ENCODE measurements at places on chromosomes 12 and 14.

DNA sequence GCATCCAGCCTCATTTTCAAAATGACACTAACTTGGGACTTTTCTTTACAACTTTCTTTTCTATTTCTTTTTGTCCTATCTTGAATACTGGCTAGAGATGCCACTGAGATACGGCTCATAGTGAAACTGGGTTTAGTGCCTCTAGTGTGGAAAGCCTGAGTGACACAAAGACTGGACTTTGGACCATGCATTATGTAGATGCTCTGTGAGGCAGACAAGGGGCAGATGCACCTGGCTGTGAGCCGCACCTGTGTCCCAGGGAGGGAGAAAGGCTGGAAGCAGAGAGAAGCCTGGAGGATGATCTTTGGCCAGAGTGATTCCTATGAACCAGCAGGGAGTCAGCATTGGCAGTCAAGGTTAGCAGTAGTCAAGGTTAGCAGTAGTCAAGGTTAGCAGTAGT is 852.3 kb upstream of the TMEM132C start:
- DNase-seq, result no peak

GRCh38 chr12:122403831-122404230 is 18.6 kb downstream of the CLIP1 start:
- no peak for DNase-seq

GRCh38 chr12:1587927-1588574 is 6.3 kb downstream of the FBXL14 start:
- peak; percentile 7 for DNase-seq

DNA sequence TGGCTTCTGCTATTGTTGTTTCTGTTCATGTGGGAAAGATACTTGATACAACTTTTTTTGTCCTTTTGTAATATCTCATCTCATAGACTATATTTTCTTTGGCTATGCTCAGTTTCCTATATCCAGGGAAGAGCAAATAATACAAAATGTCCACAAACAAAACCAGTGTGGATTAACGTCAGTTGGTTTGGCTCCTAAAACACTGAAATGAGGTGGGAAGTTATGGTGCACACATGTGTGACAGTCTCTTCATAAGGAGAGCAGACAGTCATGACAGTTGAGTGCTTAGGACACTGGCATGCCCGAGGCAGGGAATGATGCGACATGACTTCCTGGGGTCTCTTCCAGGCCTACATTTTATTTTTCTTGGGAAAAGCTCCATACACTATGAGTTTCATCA is 27.5 kb downstream of the RHOJ start:
- DNase-seq, result no peak

DNA sequence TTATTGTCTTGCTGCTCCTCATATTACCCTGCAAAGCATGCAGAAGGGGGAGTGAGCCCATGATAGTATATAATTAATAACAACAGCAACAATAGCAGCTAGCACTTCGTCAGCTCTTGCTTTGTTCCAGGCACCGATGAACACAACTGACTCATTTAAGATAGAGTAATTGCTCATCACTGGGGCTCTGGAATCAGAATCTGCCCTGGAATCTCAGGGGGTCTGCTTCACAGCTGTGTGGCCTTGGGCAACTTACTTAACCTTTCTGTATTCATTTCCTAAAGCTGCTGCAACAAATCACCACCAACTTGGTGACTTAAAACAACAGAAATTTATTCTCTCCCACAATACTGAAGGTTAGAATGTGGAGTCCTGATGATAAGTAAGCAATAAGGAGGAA is 55.0 kb upstream of the PSMC1 start:
- no peak for DNase-seq

DNA sequence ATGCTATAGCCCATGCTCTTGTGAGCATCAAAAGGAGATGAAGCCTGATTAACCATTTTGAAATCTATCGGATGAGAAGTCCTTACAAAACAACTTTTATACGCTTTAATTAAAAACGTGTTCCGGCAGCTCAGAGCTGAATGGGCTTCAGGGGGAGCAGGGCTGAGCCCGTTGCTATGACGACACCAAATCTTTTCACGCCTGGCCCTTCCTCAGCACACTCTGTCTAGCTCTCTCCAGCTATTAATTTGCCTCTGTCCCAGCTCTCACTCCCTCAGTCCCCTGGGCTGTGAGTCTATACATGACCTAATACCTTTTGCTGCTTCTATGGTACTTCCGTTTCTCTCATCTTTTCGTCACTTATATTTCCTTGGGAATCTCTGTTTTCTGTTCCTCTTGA is 15.8 kb downstream of the FOXA1 start:
- DNase-seq, result no peak

DNA sequence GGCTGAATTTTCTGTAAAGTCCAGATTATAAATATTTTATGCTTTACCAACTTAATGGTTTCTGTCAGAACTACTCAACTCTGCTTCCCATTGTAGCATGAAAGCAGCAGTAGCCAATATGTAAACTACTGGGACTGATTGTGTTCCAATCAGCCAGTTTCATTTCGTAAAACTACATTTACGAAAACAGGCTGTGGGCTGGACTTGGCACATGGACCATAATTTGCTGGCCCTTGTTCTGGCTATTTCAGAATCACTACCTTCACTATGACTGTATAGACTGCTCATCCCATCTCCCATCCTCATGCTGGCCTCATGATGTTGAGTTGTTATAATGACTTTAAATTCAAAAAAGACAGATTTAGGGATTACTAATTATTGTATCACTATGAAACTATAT is 38.7 kb downstream of the FAR2 start:
- DNase-seq, result no peak
